ENCODE measurements at places on chromosomes 3 and 15. TPM values are rescaled to one million over a fixed set of nuclear protein-coding genes. Genes with fewer than 3 reads are reported as not detected.
A peak's percentile ranks its signal among the peaks of the same experiment; 100 is the strongest.

DNA sequence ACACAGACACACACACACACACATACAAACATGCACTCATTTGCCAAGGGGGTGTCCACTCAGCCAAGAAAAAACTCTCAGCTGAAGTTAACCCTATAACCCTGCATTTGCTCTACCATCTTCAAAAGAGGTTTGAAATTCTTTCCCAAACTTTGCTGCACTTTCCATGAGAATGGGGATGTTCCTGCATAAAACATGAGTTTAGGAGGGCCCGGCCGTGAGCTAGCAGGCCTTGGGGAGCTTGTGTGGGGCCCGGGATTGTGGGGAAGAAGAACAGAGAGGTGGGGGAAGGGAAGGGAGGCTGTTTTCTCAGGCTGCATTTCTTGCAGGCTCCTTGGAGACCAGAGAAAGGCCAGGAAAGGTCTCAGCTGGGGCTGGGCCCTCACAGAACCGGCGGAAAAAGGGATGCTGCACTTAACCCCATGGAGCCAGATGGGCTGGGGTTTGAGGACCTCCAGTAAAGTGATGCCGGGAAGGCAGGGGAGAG, 40.8 kb downstream of the SEMA5B start:
- DNase-seq, result no peak

The CPLX3 gene
- total RNA-seq, result 0.26 TPM

DNA sequence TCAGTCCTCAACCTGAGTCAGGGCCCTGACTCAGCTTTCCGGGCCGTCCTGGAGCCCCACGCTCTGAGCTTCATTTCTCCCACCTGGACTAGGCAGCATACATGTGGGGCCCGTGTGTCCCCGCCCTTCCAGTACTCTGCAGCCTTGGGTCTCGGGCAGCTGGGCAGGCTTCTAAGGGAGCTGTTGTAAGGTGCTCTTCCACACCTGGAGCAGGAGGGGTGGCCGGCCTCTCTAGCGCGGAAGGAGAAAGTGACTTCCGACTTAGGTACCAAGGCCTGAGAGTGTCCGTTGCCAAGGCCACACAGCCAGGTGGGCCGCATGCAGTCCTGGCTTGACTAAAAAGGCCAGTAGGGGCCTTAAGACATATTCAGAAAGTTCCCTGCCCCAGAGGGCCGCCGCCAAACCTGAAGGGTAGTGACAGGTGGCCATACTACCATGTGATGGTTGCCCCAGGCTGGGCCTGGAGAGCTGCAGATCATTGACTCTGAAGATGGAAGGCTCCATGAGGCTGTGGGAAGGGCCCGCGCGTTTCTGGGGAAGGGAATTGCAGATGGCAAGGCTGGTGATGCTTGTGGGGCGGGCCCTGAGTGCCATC, 9.4 kb upstream of the SEMA3B start:
- DNase-seq, result no peak

The TBL1XR1 gene
- 158 TPM for total RNA-seq

- no peak for DNase-seq
Measured at GRCh38 chr3:128469556-128469955, 2.9 kb upstream of the DNAJB8 start.

The DNAJA4 gene
- total RNA-seq, result not detected

The MIX23 gene
- total RNA-seq, result 155 TPM

DNA sequence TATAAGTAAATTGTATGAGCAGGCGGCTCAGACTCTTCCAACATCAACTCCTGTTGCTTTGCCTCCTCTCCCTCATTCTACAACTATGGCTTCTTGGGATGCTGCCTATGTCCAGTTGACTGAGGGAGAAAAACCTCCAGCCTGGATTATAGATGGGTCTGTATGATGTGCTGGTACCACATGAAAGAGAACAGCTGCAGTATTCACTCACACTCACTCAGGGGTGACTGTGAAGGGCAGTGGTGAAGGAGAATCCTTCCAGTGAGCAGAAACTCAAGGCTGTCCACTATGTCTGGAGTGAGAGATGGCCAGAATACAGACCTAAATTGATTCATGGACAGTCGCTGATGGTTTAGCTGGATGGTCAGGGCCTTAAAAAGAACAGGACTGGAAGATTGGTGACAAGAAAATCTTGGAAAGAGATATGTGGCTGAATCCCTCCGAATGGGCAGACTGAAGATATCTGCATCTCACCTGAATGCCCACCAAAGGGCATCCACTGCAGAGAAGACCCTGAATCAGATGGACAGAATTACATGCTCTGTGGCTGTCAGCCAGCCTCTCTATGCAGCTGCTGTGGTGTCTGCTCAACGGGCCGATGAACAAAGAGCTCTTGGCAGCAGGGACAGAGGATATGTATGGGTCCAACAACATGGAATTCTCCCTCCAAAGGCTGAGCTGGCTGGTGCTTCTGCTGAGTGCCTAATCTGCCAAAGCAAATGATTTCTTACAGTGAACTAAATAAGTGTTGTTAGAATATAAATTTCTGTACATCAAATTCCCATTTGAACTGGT, 1.9 kb upstream of the BCL2L10 start:
- DNase-seq, result no peak

The DAZL gene
- 0.07 TPM for total RNA-seq

DNA sequence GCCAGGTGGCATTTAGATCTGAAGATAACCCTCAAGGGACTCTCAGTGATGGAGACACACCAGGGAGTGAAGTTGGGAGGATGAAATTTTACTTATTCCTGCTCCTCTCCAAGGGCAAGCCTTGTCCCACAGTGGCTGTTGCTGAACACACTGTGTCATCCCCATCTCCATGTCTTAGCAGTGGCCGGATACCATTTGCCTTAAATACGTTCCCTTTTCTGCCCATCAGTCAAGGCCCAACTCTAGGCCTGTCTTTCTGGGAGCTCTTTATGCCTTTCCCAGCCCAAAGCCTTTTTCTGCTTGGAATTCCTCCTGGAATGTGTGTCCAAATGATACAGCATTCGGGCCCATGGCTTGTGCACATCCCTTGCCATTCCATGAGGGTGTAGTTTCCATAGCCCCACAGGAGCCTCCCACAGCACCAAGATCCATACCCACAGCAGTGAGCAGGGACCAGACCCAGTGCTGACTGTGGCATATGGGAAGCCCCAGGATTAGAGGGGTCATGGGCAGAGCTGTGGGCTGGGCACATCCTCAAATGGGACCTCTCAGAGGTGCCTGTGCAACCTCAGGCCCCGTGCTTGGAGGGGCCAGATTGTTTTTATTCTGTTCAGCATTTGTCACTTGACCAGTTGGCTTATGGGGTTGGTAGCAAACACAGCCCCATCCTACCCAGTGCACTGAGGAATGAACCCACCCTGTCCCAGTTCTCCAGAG, 63.7 kb upstream of the PRR23C start:
- no peak for DNase-seq

DNA sequence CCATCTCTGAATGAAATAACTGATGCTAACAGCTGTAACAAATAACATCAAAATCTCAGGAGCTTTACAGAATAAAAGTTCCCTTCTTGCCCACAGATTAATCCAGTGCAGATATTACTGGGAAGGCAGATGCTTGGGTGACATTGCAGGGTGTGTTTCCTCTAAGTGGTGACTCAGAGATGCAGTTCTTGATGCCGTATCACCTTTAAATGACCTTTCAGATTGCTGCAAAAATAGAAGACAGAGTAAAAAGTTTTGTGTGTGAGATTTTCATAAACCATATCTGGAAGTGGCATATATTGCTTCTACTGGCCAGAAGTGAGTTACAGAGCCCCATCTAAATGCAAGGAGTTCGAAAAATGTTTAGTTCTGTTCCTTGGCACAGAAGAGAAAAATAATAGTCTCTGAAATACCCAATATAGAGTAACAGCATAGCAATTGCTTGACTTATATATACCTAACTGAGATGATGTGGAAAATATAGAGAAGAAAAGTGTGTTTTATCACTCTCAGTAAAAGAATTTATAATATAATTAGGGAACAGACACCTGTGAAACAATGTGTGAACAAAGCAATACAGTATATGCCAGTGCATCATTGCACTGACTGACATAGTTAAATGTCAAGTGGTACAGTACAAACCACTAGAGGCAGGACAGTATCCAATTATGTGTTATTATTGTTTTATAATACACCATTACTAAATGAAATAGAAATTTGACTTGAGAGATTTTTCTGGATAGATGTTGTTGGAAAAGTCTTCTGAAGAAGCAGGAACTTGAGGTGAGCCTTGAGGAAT, 430.7 kb upstream of the CBLB start:
- peak; percentile 64 for DNase-seq

GRCh38 chr3:149352556-149352955, 19.1 kb upstream of the TM4SF18 start:
- peak; percentile 73 for DNase-seq

The MUC4 gene
- total RNA-seq, result 0.07 TPM

The RNU5B-1 gene
- not detected for total RNA-seq

GRCh38 chr3:138946663-138947494, at the start of the genes FOXL2 and FOXL2NB:
Gene FOXL2 (minus strand): TSS chr3:138947137. CDS start chr3:138946722, 415 bp downstream.
Gene FOXL2NB (plus strand): TSS chr3:138947217. CDS start chr3:138947365, 148 bp downstream.
- DNase-seq, result no peak

The MST1R gene
- total RNA-seq, result 1.2 TPM

The SLC15A2 gene
- total RNA-seq, result not detected

The TNFAIP8L3 gene
- total RNA-seq, result 2.3 TPM

DNA sequence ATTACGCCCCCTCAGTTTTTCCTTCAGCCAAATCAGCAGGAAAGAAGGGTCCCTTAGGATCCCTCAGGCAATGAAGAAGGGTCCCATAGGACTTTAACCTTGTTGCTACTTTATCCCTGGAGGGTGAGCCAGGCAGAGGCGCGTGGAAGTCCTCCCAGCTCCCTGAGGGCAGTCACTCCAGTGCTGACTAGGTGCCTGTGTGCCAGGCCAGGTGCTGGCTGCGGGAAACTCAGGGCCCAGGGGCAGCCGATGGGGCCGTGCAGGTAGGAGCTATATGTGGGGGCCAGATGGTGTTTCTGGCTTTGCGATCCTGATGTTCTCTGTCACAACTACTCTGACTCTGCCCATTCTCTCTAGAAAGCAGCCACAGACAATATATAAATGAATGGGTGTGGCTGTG, 42.8 kb upstream of the IQSEC1 start:
- DNase-seq, result no peak

DNA sequence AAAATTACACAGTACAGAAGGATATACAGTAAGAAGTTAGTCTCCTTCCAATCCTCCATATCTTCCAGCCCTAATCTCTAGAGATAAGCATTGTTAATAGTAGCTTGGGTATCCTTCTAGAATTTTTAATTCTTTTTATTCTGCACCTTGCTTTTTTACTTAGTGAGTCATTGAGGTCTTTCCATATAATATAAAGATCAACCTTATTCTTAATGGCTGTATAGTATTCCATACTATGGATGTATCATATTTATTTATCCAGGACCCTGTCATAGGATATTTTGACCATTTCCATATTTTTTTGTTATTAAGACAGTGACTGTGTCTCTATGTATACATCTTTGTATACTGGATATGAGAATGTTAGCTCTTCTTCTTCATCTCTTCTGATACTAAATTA, 36.3 kb upstream of the SKOR1 start:
- DNase-seq, result no peak

DNA sequence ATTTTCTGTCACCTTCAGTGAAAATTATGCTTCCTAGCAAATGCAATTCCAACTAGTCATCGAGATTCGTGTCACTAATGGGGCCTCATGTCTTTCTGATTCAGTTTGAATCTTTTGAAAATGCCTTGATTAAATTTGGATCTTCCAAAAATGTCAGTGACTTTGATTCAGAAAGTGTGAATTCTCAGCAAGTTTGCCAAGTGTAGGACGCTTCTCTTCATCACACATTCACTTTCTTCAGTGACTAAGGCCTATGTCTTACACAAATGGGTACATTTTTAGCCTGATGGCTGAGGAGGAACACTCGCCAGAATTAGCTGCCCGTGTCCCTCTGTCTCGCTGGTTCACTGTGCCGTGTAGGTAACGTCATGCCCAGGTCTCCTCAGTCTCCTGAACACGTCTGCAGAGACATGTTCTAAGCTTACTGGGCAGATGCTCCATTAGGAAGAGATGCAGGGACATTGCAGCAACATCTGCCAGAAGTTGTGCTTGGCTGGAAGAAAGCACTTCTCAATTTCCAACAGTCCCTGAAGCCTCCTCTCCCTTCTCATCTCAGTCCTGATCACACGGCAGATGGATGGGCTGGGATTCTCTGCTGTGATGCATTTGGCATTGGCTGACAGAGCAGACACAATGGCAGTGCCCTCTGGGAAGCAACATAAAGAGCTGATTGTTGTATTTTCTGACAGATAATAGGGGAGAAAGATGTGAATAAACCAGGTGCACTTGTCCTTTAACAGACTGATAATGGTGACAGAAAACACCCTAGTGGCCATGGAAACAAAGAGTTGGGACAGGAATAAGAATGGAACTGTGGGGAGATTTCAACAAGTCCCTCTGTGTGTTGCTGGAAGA, 29.1 kb upstream of the LYZL4 start:
- no peak for DNase-seq

DNA sequence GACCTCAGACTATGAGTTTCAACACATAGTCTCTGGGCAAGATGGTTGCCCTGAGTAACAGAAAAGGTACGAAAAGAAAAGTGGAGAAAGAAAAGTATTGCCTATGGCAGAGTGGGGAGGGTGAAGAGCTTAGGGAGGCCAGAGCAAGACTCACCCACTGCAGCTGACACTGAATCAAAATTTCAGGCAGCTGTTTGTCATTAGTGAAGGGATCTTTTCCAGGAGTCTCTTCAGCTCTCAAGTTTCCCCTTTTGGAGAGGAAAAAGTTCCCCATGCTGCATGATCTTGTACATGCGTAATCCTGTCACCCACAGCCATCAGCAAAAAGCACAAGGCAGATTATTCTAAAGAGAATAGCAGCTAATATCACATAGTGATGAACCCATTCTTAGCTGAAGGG, 616.9 kb upstream of the GBE1 start:
- no peak for DNase-seq

The ZCWPW2 gene
- total RNA-seq, result not detected

DNA sequence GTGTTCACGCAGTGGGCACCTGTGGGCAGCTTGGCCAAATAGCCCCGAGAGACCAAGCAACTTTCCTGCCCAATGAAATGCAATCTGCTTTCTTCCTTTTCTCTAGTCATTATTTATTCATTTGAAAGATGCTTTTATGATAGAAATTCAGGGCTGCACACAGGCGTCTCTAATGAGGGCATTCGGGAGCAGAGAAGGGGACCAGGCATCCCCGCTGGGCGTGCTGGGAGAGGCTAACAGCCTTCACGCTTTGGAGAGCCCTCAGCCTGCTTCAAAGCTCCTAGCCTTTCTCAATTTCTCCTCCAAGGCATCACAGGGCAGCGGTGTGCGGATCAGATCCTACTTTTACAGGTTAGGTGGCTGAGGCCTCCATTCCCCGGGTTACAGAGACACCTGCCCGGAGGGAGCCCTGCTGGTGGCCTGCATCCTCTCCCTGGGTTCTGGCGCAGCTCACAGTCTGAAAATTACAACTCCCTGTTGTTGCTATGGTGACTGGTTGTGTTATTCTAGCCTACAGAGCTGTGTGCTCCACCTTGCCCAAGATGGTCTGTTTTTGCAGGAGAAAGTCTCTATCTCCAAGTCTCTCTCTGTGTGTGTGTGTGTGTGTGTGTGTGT, 21.8 kb upstream of the KLF13 start:
- DNase-seq, result no peak

GRCh38 chr3:5093731-5094130, 28.4 kb upstream of the ARL8B start:
- no peak for DNase-seq

The ZBTB47 gene
- total RNA-seq, result 13.0 TPM

Measured in HT1080 (cell line).